Substantia nigra (tissue), 51 donors: ENCODE measurements at places on chromosomes 2 and 18.

DNA sequence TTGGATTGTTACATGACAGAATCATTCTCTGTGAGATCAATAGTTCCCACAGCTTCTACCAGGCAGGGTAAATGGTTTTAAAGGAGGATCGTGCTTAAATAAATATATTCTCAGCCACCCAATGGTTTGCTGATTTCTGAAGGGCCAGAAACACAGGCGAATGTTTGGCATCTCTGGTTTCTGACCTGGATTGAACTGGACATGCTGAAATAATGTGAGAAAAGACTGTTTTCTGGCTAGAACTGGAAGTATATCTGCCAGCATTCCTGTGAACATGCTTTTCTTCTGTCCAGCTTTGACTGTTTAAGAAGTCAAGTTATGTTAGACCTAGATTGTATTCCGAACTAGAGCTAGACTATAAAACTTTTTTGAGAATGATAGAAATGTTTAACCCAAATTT is 77.1 kb upstream of the COL3A1 start:
- DNase-seq, result no peak

- DNase-seq, result no peak
Measured at GRCh38 chr2:148813603-148814065, 61.4 kb upstream of the KIF5C start.

GRCh38 chr2:128041561-128041960 is 13.7 kb upstream of the SAP130 start:
- DNase-seq, result no peak

DNA sequence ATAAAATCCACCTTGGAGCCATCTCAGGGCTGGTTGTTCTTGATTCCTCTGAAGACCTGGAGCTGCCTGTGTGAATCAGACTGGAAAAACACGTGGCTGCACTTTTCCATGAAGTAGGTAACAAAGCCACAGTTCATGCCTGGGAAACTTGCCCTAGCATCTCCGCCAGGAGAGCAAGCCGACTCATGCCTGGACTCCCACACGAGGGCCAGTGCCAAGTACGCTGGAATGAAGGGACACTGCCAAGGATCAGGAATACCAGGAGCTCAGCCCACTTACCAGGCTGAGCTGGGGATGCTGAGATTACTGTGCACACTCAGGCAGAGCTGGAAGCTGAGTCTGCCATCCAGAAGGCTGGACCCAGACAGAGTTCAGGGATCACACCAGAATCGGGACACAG is 10.9 kb upstream of the FHL2 start:
- no peak for DNase-seq

DNA sequence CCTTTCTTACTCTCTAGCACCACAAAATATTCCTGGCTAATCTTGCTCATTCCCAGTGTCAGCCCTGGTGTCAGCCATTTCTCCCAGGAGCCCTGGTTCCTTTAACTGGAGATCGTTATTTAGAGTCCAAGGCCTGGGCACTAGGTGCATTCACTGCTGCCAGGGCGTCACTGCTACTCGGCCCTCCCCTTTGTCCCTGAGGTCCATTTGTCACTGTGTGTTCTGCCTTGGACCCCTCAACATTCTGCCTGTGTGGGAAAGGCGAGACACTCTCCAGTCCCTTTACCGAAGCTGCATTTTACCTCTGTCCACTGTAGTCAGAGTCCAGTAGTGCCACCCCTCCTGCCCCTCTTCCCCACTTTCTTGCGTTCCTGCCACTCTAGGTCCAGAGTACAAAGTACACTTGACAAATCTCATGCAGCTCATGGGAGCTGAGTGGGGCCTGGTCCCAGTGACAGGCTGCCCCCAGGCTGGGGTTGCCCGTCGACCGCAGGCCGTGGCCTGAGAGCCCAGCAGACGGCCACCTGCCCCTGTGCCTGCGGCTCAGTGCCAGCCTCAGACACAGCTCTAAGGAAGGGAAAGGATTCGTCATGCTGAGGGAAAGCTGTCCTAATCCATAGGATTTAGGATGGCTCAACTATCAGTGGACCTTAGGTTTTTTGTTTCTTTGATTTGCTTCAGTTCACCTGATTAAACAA is 52.1 kb downstream of the COPS8 start:
- no peak for DNase-seq

GRCh38 chr2:142300517-142300916 is 169.7 kb upstream of the LRP1B start:
- DNase-seq, result no peak

DNA sequence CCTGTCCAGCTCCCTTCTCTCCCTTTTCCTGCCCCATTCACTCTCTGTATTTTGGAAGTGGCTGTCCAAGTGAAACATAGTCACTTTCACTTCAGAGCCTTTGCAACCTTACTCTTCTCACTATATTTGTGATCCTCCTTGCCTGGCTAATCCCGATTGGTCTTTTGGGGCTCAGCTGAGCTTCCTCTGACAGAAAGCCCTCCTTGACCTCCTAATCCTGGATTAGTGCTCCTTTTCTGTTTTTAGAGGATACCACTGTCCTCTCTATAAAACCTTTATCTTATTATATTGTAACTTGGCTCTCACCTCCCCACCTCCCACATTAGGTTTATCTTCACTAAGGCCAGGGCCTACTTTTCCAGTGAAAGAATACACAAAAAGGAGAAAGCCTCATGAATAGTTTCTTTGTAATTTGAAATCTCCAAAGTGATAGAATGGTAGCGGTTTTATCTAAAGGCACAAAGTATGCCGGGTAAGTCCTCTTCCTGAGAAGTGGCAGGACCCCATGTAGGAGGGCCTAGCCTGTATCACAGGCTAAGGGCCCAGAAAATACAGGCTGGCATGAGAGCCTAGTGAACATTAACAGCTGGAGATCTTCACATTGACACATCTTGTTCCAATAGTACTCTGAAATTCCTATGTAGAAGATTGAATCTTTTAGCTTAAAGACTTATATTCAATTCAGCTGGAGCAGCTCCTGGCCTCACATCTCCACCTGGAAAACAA is 83.1 kb upstream of the GAREM1 start:
- DNase-seq, result no peak

- DNase-seq, result no peak
Measured at GRCh38 chr2:38863061-38863695, 12.6 kb downstream of the DHX57 start.

GRCh38 chr18:45856531-45856930 is 31.1 kb downstream of the SIGLEC15 start:
- no peak for DNase-seq

DNA sequence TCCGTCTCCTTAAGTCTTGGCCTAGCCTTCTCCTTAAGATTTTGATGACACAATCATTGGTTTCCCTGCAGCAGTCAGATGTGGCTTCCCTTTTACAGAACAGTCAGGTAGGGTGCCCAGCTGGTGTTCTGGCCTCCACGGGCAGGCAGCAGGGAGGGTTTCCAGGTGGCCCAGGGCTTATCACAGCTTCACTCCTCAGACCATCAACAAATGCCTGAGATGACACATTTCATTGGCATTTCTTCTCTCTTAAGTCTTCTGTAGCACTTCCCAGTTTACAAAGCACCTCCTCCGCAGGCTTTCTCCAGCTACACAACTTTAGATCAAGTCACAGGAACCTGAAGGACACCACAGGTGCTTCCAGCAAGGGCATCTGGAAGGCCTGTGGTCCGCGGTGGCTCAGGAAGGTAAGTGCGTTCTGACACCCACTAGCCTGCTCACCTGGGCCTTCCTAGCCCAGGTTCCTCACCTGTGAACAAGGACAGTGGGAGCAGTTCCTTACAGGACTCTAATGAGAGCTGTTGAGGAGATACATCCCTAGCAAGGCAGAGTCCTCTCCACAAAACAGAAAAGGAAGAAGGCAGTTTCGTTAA is 37.6 kb downstream of the PTPN18 start:
- no peak for DNase-seq

DNA sequence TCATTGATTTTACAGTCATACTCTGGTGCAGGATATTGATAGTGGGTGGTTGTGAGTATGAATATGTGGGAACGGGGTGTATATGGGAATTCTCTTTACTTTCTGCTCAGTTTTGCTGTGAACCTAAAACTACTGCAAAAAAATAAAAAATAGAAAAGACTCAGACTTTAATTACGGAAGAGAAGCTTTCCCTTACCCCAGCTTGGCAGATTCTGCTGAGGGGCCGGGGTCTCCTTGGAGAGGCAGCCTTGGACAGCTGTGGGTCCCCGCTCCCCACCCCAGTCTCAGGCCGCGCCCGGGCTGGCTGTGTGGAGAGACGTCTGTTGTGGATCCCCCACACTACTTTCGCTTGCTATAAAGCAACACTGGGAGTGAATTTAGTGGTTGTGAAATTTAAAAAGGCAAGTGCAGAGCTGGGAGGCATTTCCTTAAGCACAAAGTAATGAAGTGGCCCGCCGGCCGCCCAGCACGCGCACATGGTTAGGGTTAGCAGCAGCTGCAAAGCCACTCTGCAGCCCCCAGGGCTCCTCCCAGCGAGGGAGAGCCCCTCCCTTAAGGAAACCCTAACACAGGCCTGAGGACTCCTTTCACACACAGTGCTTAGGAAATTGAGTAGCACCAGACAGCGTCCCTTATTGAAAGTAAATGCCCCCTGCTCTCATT is 102.4 kb downstream of the DDX1 start:
- no peak for DNase-seq

DNA sequence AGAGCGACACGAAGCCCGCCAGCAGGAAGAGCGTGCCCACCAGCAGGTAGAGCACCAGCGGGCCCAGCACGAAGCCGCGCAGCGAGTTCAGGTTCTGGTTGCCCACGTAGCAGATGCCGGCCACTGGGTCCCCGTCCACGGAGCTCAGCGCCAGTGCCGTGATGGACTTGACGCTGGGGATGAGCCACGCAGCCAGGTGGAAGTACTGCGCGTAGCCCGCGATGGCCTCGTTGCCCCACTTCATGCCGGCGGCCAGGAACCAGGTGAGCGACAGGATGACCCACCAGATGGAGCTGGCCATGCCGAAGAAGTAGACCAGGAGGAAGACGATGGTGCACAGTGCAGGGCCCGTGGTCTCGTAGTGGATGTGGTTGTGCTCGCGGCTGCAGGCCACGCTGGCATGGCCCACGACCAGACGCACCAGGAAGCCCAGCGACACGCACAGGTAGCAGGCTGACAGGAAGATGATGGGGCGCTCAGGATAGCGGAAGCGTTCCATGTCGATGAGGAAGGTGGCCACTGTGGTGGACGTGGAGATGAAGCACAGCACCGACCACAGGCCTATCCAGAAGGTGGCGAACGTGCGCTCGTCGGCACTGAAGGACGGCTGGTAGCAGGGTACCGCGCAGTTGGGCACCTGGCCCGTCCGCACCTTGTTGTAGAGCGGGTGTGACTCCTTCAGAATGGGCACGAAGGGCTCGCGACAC is 2.1 kb downstream of the FZD5 start:
- peak; percentile 21 for DNase-seq

DNA sequence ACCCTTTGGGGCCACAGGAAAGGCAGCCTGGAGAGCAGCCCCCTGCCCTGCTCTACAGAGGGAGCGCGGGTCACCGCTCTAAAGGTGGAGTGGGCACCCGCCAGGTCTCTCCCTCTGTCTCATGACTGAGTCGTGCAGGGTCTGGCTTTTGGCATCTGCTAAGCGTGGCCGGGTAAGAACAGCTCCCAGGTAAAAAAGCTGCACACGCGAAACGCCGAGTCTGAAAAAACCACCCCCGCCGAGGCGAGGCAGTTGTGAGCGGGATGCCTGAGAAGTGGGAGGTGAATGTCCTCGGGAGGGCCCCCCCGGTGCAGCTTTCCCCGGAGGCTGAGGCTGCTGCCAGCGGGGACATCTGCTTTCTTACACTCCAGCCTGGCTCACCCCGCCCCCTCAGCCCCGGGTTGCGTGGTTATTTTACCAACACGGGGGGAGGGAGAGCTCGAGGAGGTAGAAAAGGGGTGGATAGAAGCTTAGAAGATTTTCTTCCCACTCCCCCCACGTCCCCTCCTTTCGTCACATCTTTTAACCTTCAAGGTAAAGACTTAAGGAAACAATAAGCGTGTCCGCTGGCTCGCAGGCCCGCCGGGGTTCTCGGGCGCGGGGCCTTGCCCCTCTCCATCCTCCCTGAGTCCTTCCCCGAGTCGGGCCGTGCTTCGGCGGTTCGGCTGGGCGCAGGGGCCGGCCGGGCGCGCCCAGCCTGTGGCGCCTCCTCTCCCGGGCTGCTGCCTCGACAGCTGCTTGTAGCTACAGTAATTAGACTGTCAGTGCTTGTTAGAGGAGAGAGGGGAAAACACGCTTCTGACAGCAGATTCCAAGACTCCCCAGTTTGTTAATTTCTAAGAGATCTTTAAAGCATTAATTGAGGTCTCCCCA is 70.6 kb upstream of the PSMD14 start:
- peak; percentile 72 for DNase-seq

DNA sequence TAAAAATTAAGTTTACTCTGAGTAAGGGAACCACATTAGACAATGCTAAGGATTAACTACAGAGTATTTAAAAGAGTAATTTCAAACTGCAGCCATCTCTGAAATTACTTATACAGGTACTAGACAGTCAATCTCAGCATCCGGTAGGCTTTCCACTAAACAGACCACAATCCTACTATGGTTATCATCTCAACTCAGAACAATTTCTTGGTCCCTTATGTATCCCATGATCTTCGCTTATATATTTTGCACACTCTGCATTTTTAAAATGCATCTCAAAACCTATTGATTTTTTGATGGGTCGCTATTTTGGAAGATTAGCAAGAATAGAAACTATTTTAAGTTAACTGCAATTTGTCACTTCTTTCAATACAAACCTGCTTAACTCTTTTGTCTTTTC is 1.4 kb downstream of the PPP4R1 start:
- no peak for DNase-seq

GRCh38 chr2:102708847-102709559 is 52.8 kb upstream of the TMEM182 start:
- no peak for DNase-seq

- DNase-seq, result no peak
Measured at GRCh38 chr2:41933585-41934320, 114.1 kb upstream of the PKDCC start.

- DNase-seq, result no peak
Measured at GRCh38 chr2:241809383-241810306, 652 bp downstream of the NEU4 start.

- DNase-seq, result no peak
Measured at GRCh38 chr2:70396612-70397011, 94.7 kb upstream of the FAM136A start.
